Fibroblast of skin of right quadriceps (primary cell): ENCODE measurements at places on chromosomes 3 and 15.
A peak's percentile ranks its signal among the peaks of the same experiment; 100 is the strongest.

GRCh38 chr15:48385031-48385830 is 54.0 kb downstream of the DUT start:
- peak; percentile 100 for DNase-seq

GRCh38 chr3:171849617-171850319 is 6.6 kb downstream of the TMEM212 start:
- no peak for DNase-seq

GRCh38 chr15:91043202-91043874 is 20.9 kb upstream of the VPS33B start:
- DNase-seq: no peak

- DNase-seq: no peak
These were observed 48.7 kb downstream of the FGF7 start for GRCh38 chr15:49471733-49472132.
